ENCODE measurements at places on chromosomes 2 and 18.

DNA sequence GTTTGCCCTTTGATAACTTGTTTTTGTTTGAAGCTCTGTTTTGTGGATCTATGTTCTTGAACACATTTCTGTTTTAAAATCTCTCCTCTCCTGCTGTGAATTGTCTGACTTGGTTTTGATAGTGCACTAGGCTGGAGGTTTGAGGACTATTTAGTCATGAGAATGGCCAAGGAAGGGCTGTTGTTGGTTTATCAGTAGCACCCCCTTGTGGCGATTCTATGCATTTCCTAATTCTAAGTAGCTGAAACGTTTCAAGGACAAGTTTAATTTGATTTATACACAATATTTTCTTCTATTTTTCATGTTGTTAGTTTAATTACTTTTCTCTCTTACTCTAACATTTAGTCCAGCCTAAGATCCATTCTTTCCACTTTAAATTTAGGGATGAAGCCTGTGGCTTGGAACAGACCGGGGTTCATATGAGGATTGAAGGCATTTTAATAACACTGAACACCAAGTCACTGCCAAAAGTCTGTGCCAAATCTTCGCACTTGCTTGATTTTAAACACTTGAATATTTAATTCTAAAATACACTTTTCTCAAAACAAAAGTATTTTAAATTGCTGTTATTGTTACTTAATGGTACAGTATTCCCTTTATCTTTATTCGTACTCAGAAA lies 166.0 kb downstream of the SOCS6 start:
- no peak for DNase-seq

DNA sequence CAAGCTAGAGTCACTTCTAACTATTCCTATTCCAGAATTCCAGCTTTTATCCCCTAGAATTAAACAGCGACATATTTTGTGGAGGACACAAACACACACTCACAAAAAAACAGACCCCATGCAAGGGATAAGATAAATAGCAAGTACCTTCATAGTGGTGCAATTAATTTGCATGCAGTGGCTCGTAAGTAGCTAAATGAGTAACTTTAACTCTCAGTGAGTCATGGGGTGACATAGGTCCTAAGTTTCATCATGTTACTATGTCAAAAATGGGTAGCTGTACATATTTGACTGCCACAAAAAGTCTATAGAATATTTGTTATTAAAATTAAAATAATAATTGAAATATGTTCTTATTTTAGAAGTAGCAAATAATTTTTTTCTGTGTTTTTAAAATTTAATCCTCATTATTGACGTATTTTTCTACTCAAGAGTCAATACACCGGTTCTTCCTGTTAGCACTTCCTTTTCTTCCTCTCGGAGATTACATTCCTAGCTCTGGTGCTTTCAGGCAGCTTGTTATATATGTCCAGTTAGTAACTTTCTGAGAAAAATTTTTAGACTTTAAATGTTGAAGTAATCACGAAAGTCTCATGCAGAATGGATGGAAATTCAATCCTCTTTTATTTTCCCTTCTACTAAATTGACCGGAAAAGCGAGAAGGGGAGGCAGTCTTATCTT lies 247.0 kb downstream of the KCNH7 start:
- no peak for DNase-seq

DNA sequence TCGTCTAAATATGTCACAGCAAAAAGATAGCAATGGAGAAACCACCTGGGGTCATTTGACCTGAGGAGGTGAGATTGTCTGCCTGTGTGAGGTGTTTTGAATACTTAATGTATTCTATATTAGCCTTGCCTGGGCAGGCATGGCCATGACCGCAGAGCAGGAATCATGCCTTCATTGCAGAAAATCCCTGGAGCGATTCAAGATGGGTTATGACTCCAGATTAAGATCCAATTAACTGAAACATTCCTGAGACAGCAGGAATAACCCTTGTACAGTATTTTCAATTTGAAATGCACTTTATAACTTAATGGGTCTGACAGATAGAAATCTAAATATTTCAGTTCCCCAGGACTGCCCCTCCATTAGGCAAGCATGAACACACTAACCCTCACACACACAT lies 227.3 kb upstream of the RAB6C start:
- DNase-seq, result no peak

GRCh38 chr2:32663864-32664263 lies 36.0 kb downstream of the TTC27 start:
- no peak for DNase-seq

DNA sequence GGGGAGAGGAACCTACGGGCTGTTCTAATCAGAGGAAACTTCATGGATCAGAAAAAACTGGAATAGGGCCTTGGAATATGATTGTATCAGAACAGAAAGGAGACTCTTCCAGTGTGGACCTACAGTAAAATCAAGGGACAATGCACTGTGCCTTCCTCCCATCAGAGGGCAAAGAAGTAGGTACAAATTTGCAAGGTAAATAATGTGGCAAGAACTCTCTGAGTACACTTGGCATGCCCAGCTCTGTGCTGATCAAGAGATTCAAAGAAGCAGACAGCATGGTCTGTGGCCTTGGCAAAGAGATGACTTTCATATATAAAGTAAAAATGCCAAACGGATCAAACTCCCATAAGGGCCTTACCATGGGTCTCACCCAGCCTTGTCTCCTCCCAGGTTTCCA lies 242.6 kb upstream of the OSR1 start:
- DNase-seq, result no peak

DNA sequence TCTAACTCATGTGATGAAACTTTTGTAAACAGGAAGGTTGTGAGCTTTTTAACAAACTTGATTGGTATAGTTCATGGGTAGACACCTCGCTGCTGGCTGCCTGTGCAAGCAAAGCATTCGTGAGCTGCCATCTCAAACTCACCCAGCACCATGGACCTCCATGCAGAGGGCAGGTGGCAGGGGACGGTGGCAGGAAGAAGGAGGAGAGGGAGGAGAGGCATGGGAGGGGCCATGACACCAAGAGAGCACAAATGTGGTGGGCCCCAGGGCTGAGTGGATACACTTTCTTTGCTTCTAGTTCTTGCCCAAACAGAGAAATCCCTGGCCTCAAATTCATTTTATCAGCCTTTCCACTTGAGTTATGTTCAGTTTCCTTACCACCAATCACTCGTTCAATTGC lies 29.1 kb downstream of the AFG3L2 start:
- no peak for DNase-seq

GRCh38 chr2:227630322-227630721 lies 13.0 kb downstream of the SCYGR4 start:
- no peak for DNase-seq

GRCh38 chr18:35571138-35571537 lies 10.4 kb upstream of the GALNT1 start:
- DNase-seq, result no peak

- no peak for DNase-seq
These were observed 47.2 kb downstream of the ATIC start for GRCh38 chr2:215358891-215359575.

DNA sequence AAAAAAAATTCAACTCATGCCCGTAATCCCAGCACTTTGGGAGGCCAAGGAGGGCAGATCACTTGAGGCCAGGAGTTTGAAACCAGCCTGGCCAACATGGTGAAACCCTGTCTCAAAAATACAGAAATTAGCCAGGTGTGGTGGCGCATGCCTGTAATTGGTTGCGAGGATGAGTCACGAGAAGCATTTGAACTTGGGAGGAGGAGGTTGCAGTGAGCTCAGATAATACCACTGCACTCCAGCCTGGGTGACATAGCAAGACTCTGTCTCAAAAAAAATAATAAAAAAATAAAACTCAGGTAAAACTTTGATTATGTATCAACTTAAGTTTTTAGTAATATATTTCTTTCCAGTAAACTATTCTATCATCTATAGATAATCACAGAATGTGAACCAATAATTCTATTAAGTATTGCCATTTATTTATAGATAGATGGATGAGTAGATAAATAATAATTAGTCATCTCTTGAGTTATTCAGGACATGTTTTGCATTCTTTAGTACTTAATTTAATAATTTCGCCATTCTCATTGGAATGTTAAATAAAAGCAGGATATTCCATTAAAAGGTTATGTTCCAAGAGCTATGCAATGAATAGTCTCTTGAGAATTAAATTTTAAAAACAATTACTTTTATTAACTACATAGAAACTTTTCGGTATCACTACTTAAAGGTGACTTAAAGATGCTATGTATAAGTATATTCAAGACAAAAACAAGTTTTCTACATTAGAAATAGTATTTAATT lies 48.7 kb downstream of the WDPCP start:
- no peak for DNase-seq

GRCh38 chr2:127414638-127415592 lies 3.3 kb upstream of the PROC start:
- no peak for DNase-seq

- DNase-seq, result no peak
These were observed 235.9 kb downstream of the DSEL start for GRCh38 chr18:67280486-67281242.

DNA sequence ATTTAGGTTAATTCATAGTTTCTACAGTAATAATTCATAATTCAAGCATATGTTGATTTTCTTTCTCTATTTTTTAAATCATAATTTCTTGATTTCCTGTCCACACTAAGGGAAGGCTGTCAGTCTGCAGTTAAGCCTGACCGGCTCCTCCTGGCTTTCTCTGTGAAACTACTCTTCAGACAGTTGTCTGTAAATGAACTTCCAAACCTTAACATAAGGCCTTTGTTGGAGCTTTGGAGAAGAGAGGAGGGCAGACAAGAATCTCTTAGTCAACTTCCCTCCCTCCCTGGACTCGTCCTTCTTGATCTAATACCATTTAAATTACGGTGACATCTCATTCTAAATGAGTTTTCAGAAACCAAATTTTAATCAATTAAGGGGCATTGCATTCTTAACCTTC lies 404.1 kb upstream of the ST6GAL2 start:
- DNase-seq, result no peak

- no peak for DNase-seq
These were observed 356.1 kb upstream of the ZEB2 start for GRCh38 chr2:144876013-144876412.

GRCh38 chr2:216090369-216090786 lies 8.7 kb downstream of the TMEM169 start:
- DNase-seq, result no peak

- no peak for DNase-seq
These were observed 27.6 kb upstream of the ZEB2 start for GRCh38 chr2:144547494-144547893.

- DNase-seq, result no peak
These were observed 301.6 kb upstream of the GULP1 start for GRCh38 chr2:187989925-187990623.

DNA sequence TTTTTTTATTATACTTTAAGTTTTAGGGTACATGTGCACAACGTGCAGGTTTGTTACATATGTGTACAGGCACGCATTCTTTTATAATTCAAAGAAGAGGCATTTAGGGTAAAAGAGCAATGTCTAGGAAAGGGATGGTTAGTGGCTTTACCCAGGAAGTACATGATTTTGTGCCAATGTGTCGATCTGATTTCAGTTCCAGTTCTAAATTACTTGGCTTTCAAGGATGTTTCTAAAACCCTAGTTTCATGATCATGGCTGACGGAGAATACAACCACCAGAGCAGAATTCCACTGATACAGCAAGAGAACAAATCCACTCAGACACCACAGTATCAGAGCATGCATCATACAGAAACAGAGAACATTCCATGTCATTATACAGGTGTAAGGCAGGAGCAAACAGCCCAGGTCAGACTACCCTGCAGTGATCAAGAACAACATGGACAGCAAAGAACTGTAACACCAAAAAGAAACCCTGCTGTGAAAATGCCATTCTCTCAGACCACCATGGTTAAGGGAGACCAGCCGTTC lies 116.7 kb upstream of the STK17B start:
- DNase-seq, result no peak

- no peak for DNase-seq
These were observed 15.5 kb upstream of the CPS1 start for GRCh38 chr2:210540900-210541289.

DNA sequence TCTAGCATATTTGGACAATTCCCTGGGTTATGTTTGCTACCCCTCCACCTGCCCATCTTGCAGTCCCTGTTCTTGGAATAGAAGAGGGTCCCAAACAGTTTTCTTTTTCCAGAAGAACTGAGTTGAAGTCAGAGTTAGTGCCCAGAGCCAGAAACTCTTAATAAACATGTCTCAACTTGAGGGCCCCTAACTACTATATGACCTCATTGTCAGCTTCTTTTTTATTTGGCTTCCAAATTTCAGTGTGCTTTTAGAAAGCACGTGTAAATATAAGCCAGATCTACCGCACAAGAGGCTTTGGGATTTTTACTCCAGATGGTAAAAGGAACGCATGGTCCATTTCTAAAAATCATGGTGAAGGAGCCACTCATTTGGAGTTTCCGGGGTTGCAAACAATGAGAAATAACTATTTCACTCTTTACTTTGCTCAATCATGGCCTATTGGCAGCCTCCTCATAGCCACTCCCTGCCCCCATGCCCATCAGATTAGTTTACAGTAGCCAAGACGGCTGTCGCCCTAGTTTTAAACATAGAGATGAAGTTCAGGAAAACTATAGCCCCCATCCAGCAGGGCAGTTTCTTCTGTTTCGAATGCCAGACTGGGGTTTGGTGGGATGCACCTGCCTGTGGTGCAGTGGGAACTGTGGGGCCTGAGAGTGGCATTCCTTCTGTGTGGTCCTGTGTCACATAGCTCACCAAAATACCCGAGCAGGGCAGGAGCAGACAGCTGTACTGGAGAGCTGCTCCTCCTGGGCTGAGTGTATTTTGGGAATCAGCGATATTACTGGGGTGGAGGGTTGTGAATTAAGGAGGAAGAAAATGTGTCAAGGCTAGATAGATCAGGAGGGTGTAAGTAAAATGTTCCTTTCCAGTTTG lies 1.7 kb downstream of the MAPRE3 start:
- DNase-seq, result no peak

DNA sequence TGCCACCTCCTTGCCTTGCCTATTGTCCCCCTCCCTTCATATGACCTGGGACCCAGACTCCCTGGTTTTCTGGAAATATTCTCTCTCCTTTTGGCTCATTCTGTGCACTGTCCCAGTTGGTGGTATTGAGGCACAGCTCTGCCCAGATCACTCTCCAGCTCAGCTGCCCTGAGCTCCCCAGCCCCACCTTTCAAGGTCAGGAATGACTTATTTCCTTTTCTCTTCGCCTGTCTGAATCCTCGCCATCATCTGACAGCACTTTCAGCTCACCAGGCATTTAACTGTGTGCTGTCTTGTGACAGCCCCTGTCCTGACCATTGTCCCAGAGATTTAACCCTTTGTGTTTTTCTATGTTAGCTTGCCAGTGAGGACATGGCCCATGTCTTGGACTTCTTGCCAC lies 133.0 kb downstream of the MSH2 start:
- DNase-seq, result no peak

- DNase-seq, result no peak
These were observed 69.3 kb upstream of the SLC16A14 start for GRCh38 chr2:230137902-230138539.

DNA sequence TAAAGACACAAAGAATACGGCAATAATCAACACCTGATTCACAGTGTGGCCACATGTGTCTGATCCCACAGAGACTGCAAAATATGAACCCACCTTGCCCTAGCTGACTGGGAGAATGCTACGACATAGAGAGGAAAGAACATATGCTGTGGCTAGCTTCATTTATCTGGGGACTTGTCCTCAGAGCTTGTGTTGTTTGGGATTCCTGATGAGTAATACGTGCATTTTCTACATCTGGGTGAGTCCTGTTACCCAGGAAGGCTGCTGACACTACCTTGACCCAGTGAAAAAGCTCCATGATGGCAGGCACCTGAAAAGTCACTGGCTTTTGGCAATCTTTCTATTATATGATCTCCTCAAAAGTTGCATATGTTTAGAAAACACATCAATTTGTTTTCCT lies 427.7 kb upstream of the LYPD1 start:
- DNase-seq, result no peak
